Fibroblast of lung (primary cell): ENCODE measurements at places on chromosomes 7 and 10. TPM values are rescaled to one million over a fixed set of nuclear protein-coding genes. Genes with fewer than 3 reads are reported as not detected.

Gene IFIT1B
- polyA plus RNA-seq, result not detected in 2 replicates

Gene MDFIC
- 38.7 and 46.3 TPM in 2 replicates for polyA plus RNA-seq

Gene LRRTM3
- polyA plus RNA-seq, result not detected in 2 replicates

Gene CPN1
- not detected in 2 replicates for polyA plus RNA-seq

Gene ZNF365
- 1.2 and 3.0 TPM in 2 replicates for polyA plus RNA-seq

Gene CALY
- polyA plus RNA-seq, result 0.14 TPM in 1 of 2 replicates, not detected in the other

Gene ELN
- polyA plus RNA-seq, result 1.9 and 11.0 TPM in 2 replicates
